Stimulated activated CD4-positive, alpha-beta T cell treated with anti-CD3 and anti-CD28 coated beads, Interleukin-4, amount 100 ng/mL, for 24 hours (primary cell): ENCODE measurements at places on chromosomes 6 and 20.

DNA sequence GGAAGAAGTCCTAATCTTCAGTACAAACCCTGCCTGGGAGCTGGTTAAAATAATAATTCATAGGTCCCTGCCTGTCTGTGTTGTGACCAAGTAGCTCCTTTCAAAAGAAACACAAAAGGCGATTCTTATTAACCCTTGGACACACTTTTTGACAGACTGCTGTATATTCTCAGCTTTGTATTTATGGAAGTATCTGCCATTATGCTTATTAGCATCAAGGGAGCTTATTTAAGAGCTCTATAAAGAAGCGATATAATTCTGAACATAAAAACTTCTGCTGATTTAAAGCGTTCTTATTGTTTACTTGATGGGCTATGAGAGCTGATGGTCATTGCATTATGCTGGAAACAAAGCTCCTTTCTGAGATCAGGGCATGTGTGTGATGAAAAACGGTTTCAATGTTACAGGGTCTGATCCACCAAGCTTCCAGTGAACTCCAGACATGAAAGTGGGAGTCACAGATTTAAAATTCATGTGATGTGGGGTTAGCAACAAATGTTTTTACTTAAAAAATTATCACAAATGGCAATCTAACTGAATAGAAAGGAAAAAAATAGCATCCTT is 181.8 kb upstream of the PDE10A start:
- DNase-seq, result no peak

GRCh38 chr6:32397252-32397920 is 9.6 kb downstream of the BTNL2 start:
- no peak for DNase-seq

- no peak for DNase-seq
Observed at GRCh38 chr20:39270837-39271604, 308.9 kb downstream of the DHX35 start.

- no peak for DNase-seq
Observed at GRCh38 chr6:103042336-103042735, 1648.8 kb downstream of the GRIK2 start.

GRCh38 chr6:156113631-156114030 is 658.0 kb upstream of the NOX3 start:
- no peak for DNase-seq

DNA sequence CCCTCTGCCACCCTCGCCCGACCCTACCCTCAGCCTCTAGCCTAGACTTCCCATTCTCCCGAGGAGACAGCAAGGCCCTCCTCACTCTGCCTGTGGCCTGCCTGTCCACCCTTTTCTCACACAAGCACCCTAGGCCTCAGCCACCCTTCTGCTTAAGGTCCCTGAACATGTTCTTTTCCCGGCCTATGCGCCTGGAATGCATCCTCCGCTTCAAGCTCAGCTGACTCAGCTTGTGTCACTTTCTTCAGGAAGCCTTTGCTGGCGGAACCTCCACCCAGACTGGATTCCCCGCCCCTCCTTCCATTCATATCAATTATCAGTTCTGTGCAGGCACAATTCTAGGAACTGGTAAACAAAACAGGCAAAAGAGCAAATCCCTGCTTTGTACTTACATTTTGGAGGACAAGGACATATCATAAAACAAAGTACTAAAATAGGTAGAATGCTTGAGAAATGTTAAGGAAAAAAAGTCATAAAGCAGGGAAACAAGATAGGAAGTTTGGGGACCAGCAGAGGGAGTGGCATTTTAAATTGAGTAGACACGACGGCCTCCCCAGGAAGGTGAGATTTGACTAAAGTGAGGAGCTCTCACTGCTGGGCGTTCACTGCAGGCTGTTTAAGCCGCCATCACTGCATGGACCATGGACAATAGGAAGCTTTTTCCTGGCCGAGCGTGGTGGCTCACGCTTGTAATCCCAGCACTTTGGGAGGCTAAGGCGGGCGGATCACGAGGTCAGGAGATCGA is 17.9 kb upstream of the SNHG17 start:
- DNase-seq, result no peak

DNA sequence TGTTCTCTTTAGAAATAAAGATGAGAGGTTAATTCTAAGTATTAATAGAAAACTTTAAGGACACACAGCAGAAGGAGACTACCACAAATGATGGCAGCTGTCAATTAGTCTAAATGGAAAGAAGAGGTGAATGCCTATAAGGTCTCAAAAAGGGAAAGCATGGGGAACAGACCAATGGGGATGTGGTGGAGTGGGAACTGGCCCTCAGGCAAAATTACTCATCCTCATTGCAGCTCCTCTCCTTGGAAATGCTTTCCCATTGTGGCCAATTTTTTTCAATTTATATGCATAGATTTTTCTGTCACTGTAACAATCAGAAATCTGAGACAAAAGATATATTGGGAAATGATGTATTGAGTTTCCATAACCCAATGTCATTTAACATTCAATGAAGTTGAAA is 222.9 kb upstream of the DEFB112 start:
- no peak for DNase-seq

DNA sequence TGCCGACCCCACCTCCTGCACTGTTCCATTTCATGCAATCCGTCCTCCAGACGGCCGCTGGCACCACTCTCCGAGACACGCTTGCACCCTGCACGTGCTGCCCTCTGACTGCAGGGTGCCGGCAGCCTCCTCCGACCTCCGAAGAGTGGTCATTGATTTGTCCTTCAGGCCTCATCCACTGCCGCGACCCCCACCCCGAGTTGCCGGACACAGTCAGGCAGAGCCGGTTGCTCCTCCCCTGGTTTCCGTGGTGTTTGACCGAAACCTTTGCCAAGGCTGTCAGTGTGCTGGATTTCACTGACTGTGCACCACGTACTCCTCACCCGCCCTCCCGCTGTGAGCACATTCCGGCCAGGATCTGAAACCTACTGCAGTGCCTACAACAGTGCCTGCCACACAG is 156.4 kb upstream of the PDE10A start:
- no peak for DNase-seq
